ENCODE measurements at places on chromosomes 5 and 9.

GRCh38 chr5:120155873-120156272 lies 308.2 kb upstream of the PRR16 start:
- H3K36me3 ChIP-seq, result no peaks in the 10 kb centered on the region
- no peak overlapping the region for H3K27ac ChIP-seq
- no peak overlapping the region for H3K4me3 ChIP-seq
- no peaks in the 10 kb centered on the region for H3K27me3 ChIP-seq
- H3K4me1 ChIP-seq, result no peaks in the 10 kb centered on the region

DNA sequence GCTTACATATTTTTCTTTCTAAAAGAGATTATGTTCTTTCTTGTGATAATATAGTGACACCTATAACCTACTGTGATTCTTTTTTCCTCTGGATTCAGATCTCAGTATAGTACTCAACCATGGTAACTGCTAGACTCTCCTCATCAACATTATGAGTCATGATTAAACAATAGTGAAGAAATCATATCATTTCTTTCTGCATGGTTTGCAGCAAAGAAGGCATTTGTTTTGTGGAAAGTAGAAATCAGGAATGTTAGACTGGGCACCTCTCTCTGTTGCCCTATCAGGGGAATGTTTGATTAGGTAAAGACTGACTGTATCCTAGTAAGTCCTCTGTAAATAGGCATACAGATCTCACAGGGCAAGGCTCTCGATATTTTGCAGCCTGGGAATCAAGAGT lies 25.6 kb upstream of the SMC2 start:
- no peak overlapping the region for H3K27ac ChIP-seq
- H3K4me3 ChIP-seq, result no peak overlapping the region
- H3K27me3 ChIP-seq, result no peaks in the 10 kb centered on the region

GRCh38 chr5:170522211-170523141 lies 18.7 kb downstream of the KCNIP1 start:
- H3K27ac ChIP-seq, result no peak overlapping the region
- H3K4me3 ChIP-seq, result no peak overlapping the region
- no peaks in the 10 kb centered on the region for H3K36me3 ChIP-seq
- no peak for DNase-seq
- no peaks in the 10 kb centered on the region for H3K4me1 ChIP-seq
- peaks cover 15% of the 10 kb centered on the region for H3K27me3 ChIP-seq

DNA sequence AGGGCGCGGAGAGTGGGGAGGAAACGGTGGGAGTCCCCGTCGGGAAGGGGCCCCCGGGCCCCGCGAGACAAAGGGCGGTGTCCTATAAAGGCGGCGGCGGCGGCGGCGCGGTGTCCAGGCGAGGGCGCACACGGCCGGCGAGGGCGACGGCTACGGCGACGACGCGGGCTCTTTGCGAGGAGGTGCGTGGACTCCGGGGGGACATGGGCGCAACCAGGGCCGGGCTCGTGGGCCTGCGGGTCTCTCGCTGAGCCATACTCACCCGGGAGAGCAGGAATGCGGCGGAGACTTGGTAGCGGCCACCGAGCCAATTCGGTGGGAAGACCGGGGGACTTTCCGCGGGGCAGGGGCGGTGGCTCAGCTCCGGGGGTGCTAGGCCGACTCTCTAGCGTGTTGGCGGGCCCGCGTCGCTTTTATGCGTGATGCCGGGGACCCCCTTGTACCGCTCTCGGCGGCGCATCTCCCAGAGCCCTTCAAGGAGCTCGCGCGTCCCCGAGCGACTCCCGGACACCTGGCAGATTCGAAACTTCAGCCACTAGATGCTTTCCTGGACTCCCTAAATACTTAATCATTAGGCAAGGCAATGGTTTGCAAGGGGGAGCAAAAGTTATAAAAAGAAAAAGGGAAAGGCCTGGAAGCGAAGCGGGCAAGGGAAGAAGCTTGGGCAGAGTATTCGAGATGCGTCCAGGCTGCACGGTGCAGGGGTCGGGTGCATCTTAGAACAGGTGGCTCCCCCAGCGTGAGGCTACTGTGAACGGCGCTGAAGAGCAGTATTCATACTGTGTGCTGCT lies 5.9 kb upstream of the TAL2 start:
- H3K4me3 ChIP-seq, result peak overlapping the region; percentile 52
- no peaks in the 10 kb centered on the region for H3K36me3 ChIP-seq
- peak; percentile 44 for DNase-seq

GRCh38 chr5:73363911-73364730 lies 84.5 kb downstream of the FOXD1 start:
- H3K36me3 ChIP-seq, result no peaks in the 10 kb centered on the region
- no peak overlapping the region for H3K27ac ChIP-seq
- no peak for DNase-seq
- H3K4me1 ChIP-seq, result no peaks in the 10 kb centered on the region
- H3K27me3 ChIP-seq, result peaks cover 33% of the 10 kb centered on the region
- no peak overlapping the region for H3K4me3 ChIP-seq
